ENCODE measurements at places on chromosomes 7 and 10. TPM values are rescaled to one million over a fixed set of nuclear protein-coding genes. Genes with fewer than 3 reads are reported as not detected.

Gene LRGUK
- 5.5 TPM for total RNA-seq

Gene SPDYE17
- total RNA-seq = not detected

Gene TMEM72
- not detected for total RNA-seq

Gene SLC13A1
- not detected for total RNA-seq

Gene CD36
- total RNA-seq = not detected

Gene GPR26
- total RNA-seq = 0.11 TPM

Gene COBL
- total RNA-seq = 4.6 TPM

DNA sequence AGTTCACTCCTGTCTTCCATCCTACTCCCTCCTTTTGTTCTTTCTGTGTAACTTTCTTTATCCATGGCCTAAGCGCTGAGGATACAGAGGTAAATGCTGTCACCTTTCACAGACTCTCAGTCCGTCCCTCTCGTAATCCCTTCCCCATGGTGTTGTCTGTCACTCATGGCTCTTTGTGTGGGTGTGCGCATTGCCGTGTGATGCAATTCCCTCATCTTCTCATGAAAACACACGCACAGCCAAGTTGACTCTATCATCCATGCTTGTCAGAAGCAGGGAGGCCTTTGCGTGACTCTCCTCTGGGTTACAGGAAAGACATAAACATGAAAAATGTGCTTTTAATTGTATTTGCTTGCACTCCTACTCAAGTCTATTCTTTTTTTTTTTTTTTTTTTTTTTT is 125.6 kb upstream of the C7orf33 start:
- DNase-seq = no peak

DNA sequence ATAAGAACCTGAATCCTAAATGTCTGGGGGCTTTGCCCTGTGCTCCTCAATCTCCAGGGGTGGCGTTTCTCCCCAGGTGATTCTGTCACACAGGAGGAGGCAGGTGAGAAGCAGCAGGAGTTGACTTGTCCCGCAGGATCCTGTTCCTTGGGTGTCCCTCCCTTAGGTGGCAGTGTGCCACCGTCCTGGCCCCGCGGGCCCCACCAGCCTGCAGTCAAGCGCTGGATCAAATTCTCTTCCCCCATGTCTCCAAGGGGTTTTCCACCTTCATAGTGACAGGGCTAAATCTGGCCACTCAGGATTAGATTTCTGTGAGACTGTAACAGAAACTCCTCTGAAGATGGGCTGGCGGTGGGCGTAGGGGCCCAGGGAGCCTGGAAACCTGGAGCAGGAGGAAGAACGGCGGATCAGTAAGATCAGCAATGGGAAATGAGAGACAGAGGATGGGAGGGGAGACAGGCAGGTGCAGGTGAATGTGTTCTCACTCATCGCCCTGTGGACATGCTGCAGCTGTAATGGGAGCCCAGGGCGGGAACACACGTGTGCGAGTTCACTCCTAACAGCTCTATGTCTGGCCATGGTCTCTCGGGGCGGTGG is 329.2 kb upstream of the COBL start:
- no peak for DNase-seq

DNA sequence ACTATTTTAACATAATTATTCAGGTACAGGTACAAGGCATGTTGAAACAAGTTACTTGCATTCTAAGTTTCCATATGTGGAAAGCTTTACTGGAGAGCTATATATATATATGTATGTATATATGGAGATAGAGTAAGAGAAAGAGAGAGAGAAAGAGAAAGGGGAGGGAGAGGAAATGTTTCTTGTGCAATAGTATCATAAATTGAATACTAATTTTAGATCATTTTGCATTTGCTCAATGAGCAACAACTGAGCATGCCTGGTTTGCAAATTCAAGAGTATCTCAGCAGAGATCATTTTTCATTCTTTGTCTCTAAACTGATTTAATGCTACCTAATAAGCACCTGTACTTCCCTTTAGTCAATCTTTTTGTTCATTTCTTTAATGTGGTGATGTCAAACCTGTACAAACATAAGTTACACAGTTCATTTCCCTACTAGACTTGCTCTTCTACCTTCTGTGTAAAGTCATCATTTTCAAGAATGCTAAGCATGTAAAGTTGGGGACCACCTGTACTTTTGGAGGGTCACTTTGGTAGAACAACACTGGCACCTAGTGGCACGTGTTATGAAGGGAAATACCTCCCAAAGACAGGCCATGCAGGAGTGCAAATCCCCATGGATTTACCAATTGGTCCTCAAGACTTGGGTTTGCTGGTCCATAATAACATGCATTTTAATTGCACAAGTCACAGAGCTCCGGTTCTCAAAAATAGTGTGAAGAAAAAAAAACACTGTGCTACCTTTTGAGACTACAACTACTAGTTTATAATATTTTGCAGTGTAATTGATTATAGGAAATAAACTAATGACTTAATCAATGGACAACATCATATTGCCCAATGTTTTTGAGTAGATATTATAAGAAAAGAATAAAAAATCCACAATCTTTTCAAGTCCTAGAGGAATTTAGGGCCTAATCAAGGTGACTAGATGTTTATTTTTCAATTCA is 431.2 kb upstream of the IGFBP3 start:
- peak; percentile 82 for DNase-seq

- no peak for DNase-seq
Measured at GRCh38 chr10:132199268-132199853, 12.6 kb downstream of the DPYSL4 start.

GRCh38 chr10:100799881-100800280 is 54.5 kb downstream of the PAX2 start:
- no peak for DNase-seq

DNA sequence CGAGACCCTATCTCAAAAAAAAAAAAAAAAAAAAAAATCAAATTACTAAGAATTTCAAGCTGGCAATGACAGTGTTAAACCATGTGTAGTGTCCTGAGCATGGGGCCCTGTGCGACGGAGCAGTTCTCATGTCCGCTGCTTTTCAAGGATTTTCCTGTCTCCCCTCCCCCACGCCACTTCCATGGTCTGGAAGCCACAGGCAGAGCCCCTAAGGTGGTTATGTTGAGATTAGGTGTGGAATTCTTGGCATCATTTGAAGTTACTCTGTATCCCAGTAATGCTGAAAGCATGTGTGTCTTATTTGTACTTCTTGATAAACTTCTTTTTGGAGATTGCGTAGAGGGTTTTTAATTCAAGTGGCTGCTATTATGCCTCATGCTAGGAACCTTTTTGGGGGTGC is 65.2 kb downstream of the PFKFB3 start:
- no peak for DNase-seq

GRCh38 chr10:57507788-57508187 is 759.9 kb downstream of the IPMK start:
- DNase-seq = no peak

DNA sequence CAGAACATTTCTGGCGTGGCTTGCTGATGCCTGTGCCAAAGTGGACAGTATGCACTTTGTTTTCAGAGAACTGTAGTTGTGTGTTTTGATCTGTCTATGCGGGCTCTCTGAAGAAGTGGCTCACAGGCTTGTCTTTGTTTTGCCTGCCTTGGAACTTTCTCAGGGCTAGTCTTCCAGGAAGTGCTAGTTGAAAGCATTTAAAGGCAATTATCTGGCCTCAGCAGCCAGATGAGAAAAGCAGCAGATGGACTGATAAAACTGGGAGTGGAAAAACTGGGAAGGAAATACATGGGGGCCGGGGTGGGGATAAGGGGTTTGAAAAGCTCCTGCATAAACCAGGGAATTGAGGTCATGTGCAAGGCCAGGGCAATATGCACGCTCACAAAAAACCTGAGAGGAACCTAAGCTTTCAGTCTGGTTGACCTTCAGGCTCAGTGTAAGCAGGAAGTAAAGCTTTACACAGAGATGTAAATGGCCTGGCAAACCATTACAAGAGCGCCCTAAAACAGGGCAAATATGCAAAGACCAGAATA is 94.5 kb downstream of the ZNF33B start:
- no peak for DNase-seq

- DNase-seq = no peak
Measured at GRCh38 chr10:2957785-2958184, 109.6 kb upstream of the PFKP start.

GRCh38 chr10:62250594-62251198 is 17.9 kb downstream of the RTKN2 start:
- peak; percentile 78 for DNase-seq

GRCh38 chr10:103514244-103514643 is 20.7 kb downstream of the NEURL1 start:
- DNase-seq = no peak

DNA sequence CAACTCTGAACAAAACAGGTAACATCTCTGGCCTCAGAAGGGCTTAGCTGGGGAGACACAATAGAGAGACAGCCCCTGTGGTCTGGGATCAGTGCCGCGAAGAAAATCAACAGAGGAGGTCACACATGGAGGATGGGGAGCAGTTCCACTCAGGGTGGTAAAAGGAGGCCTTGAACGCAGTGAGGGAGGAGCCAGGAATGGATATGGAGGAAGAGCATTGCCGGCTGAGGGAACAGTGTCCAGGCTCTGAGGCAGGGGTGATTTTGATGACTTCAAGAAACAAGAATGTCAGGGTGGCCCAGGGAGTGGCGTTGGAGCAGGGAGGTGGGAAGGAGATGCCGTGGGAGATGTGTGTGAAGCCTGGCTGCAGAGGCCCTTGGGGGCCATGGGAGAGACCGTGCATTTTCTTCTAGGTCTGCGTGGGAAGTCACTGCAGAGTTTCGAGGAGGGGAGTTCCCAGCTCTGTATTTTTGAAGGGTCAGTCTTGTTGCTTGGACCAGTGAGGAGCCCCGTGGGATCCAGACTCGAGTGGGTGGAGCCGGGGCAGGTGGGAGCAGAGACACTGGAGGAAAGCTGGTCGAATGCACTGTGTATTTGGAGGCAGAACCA is 35.7 kb upstream of the SH2D4B start:
- no peak for DNase-seq

- no peak for DNase-seq
Measured at GRCh38 chr10:73758704-73759511, 14.7 kb downstream of the SEC24C start.

GRCh38 chr10:119575506-119575905 is 21.3 kb downstream of the TIAL1 start:
- peak; percentile 22 for DNase-seq

GRCh38 chr7:33043501-33044400 is 18.8 kb downstream of the NT5C3A start:
- DNase-seq = no peak

DNA sequence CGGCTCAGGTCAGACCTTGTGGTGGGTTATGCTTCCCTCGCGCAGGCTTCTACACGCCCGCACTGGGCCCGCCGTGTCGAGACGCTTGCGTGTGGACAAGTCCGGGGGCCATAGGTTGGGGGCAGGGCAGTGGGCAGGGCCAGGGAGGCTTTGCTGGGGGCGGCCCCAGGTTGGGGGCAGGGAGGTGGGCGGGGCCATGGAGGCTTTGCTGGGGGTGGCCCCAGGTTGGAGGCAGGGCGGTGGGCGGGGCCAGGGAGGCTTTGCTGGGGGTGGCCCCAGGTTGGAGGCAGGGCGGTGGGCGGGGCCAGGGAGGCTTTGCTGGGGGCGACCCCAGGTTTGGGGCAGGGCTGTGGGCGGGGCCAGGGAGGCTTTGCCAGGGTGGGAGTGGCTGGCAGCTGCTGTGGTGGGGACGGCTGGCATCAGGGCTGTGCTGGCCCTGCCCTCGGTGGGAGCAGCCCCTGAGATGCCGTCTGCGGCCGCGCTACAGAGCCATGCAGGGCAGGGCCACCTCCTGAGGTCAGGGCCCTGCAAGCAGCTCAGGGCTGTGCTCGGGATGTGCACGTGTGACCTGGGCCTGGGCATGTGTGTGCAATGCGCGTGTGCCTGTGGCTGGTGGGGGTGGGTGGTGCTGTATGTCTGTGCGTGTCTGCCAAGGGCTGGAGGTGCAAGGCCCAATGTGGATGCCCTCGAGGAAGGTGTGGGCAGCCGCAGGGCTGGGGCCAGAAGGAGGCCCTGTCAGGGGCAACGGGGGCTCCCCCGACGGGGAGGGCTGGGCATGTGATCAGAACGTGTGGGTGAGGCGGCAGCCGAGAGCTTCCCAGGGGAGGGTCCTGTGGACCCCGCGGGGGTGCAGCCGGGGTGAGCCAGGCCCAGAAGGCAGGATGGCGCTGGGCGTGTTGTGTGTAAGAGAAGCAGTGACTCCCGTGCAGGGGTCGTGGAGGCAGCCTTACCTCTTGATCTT is 72.5 kb upstream of the NKX6-2 start:
- DNase-seq = no peak

GRCh38 chr10:43082746-43083145 is 5.9 kb downstream of the RET start:
- DNase-seq = no peak

DNA sequence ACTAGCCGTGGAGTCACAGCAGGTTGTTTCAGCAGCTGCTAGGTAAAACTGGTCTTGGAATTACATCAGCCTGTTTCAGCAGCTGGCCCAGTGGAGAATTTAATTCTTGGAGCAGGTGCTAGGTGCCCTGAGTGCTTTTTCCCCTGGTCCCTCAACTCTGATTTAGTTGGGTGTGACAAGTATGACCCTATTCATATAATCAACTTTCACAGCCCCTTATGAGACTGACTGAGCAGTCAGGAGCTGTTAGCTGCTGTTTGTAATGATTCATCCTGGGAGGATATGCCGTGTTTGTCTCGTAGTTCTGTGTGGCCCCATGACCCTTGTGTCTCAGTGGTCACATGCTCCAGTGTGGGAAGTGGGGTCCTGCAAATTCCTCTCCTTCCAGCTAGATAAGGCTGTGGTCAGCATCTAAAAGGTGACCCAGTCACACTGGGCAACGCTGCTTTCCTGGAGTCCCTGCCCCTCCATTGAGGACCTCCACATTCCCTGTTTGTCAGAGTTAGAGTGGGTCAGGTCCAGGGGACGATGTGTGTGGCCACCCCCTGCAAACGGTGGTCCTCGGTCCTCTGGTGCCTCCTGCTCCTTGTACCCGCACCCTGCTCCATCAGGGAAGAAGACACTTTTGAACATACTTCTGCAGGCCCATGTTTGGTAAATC is 28.3 kb downstream of the TBATA start:
- DNase-seq = no peak

GRCh38 chr10:5544216-5544805 is 19.6 kb downstream of the CALML3 start:
- DNase-seq = no peak

DNA sequence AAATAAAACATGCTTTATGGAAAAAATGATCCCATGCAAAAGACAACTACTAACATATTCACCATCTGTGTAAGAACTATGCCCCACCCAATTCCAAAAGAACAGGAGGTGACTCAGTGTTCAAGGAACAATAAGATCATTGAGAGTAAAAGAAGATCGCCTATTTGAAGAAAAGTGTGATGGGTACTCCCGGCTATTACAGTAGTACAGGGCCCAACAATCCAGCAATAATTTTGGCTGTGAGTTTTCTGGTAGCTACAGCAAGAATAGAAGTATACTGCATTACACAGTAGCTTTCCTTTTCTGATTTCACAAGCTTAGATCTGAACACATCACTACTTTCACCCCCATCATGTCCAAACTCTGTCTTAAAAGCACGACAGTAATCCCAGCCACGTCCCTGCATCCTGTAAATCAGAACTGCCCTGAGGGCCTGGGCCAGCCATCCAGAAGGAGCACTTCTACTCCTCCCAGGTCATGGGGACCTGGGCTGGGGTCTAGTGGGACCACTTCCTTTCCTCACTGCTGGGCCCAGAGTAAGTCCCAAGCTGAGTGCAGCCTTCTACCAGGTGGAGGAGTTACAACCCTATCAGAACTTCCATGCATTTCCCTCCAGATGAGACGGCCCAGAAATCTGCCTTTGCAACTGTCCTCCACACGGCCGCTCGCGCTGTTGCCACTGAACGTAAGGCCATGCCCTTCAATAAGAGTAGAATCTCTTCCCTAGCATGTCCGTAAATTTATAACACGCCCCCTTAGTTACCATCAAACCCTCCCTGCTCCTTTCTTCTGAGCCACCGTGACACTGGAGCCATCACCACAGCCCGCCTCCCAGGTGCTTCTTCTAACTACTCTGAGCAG is 7.9 kb downstream of the ESYT2 start:
- peak; percentile 76 for DNase-seq

- DNase-seq = peak; percentile 14
Measured at GRCh38 chr10:52488606-52489485, 174.8 kb downstream of the DKK1 start.
